CD4-positive, alpha-beta T cell treated with Interleukin-4 for 1 hour (primary cell): ENCODE measurements at places on chromosomes 11 and 22.

- DNase-seq, result no peak
Measured at GRCh38 chr11:116263019-116263418, 509.8 kb downstream of the BUD13 start.

- DNase-seq, result no peak
Measured at GRCh38 chr11:117842131-117842941, 17.8 kb upstream of the FXYD2 start.

GRCh38 chr22:36671404-36671803 is 32.1 kb downstream of the CACNG2 start:
- no peak for DNase-seq

DNA sequence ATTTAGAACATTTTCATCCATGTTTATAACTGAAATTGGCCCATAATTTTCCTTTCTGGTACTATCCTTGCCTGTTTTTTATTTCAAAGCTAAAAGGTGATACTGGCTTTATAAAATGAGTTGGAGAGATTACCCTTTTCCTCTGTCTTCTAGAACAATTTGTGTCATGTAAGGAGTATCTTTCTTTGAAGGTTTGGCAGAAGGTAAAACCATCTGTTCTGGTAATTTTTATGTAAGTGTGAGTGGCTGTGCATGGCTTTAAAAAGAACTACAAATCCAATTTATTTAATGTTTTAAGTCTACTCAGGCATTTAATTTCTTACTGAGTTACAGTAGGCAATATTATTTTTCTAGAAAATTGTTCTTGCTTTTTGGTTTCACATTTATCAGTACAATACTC is 7.7 kb upstream of the MRGPRD start:
- DNase-seq, result no peak

- no peak for DNase-seq
Measured at GRCh38 chr11:110883256-110883655, 171.0 kb upstream of the ARHGAP20 start.

DNA sequence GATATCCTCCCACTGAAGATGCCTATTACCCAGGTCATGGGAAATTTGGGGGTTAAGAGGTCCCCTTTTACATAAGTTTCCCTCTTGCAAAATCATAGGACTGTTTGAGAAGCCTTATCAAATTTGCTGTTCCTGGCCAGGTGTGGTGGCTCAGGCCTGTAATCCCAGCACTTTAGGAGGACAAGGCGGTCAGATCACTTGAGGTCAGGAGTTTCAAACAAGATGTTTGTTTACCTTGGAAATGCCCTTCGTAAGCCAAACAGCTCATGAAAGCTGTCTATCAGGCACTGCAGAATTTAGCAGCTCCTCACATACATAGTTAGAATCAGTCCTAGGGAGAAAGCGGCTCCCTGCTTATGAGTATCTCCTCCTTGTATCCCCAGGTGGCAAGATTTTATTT is 4.9 kb upstream of the EI24 start:
- no peak for DNase-seq

- no peak for DNase-seq
Measured at GRCh38 chr11:34523053-34523452, 9.5 kb upstream of the ELF5 start.

GRCh38 chr22:18078329-18079041 is 695 bp downstream of the PEX26 start:
- peak; percentile 39 for DNase-seq

DNA sequence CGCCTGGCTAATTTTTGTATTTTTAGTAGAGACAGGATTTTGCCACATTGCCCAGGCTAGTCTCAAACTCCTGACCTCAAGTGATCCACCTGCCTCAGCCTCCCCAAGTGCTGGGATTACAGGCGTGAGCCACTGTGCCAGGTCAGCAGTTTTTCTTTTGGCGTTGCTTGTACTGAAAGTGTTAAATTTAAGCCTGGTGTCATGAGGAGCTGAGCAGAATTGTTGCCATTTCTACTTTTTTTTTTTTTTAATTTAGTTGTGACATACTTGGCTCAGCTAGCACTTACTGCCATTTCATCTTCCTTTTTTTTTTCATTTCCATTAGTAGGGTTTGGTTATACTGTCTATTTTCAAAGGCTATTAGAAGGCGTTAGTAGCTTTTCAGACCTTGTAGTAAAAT is 10.7 kb downstream of the TAB1 start:
- DNase-seq, result no peak
